ENCODE measurements at places on chromosomes 3 and 15.

DNA sequence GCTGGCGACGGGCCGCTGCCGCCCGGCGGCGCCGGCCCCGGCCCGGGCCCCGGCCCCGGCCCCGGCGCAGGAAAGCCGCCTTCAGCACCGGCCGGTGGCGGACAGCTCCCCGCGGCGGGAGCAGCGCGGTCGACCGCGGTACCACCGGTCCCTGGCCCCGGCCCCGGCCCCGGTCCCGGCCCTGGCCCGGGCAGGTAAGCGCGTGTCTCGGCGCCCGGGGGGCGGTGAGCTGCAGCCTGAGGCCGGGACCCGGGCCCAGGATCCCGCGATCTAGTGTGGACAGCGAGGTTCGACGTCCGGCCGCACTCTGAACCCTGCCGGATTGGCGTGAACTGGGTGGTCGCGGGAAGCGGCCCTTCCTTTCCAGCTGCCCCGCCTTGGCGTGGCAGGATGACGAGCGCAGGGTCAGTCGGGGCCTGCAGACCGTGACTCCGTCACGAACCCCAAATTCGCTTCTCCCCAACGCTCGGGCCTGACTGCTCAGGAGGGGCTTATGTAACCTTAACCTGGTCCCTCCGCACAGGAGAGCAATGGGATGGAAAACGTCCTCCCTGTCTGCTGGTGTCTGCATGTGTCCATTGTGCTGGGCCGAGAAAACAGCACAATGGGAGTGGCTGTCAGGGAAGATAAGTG is 472 bp downstream of the BSN start:
- no peak for DNase-seq

DNA sequence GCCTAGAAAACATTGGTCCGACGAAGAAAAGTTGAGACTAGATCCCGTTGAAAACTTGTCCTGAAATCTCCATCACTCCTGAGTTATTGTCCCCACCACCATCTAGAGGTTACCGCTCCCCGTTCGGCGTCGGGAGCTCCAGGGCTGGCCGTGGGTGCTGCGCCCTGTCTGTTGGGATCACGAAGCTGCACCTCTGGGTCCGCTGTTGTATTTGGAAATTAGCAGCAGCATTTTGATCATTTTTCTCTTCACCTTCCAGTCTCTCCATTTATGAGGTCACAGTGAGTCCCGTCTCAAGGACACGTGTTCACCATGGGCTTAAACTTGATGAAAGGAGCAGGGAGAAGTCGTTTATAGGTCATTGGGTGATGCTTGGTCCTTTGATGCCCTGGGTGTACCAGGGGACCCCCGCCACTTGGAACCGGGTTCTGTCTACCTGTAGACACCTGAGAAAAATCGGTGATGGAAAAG is 565 bp downstream of the MANF start:
- DNase-seq: peak; percentile 17

DNA sequence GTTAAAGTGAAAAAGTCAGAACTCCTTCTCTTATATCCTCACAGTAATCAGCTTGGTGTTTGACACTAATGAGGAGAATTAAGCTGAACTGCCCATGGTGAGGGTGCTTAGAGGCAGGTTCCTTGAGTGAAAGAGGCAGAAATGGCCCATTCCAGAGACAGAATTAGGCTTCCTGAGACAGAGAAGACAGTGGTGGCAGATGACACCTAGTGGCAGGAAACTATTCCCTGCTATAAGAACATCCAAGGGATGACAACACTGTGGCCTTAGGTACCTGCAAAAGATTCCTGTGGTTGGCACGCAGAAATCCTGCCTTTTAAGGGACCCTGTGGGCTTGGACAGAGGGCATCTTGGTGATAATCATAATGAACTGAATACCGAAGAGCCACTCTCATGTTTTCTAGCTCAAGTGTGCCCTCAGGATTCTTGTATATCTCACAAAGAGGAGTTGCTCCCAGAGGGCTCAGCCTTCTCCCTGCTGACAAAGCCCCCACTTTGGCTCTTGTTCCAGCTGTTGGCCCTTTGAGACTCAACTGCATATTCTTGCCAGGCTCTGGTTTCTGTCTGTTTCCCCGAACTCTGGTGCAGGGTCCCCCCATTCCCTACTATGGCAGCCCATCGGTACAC is 56.0 kb downstream of the KBTBD12 start:
- DNase-seq: peak; percentile 59

GRCh38 chr3:114884213-114884923 is 262.7 kb downstream of the ZBTB20 start:
- no peak for DNase-seq

Measured in suppressor macrophage treated with lipopolysaccharide for 4 hours (primary cell).